Motor neuron (in vitro differentiated cells): ENCODE measurements at places on chromosomes 5 and 9. TPM values are rescaled to one million over a fixed set of nuclear protein-coding genes. Genes with fewer than 3 reads are reported as not detected.

OLFML2A gene
- 0.10 and 0.23 TPM in 2 replicates for total RNA-seq

PRR16 gene
- 1.0 and 1.3 TPM in 2 replicates for total RNA-seq

LURAP1L gene
- 5.0 and 5.8 TPM in 2 replicates for total RNA-seq

NR2F1-AS1 gene
- total RNA-seq = 54.7 and 59.1 TPM in 2 replicates

YIPF5 gene
- total RNA-seq = 72.2 and 74.7 TPM in 2 replicates

SLC4A9 gene
- total RNA-seq = not detected in 2 replicates

C9orf50 gene
- total RNA-seq = 0.23 and 0.36 TPM in 2 replicates

ACER2 gene
- 0.66 and 1.1 TPM in 2 replicates for total RNA-seq

PCDHB7 gene
- 1.6 and 4.8 TPM in 2 replicates for total RNA-seq

LRRC70 gene
- 0.67 and 0.78 TPM in 2 replicates for total RNA-seq

MSMP gene
- not detected in 2 replicates for total RNA-seq
